CD4-positive, alpha-beta T cell treated with Interleukin-4 for 4 hours (primary cell): ENCODE measurements at places on chromosomes 1 and 21.

DNA sequence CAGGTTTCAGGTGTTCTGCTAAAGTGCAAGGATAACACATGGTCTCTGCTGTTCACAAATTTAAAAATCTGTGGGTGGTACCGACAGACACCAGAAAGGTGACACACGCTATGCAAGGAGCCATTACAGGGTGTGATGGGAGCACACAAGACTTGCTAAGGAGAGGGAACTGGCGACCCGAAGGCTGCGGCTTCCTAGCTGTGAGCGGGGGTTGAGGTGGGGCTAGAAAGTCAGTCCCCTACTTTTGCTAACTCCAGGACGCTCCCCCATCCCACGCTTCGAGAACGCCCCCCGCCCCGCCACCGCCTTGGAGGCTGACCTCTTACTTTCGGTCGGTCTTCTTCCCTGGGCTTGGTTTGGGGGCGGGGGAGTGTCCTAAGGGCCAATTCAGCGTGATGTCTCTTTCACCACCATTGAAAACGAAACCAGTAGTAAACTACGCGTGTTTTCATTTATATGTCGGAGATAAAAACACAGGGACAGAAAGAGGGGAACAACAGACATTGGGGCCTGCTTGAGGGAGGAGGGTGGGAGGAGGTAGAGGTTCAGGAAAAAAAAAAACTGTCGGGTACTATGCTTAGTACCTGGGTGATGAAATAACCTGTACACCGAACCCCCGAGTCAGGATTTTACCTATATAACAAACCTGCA lies 1.1 kb downstream of the CKS1B start:
- DNase-seq: no peak

DNA sequence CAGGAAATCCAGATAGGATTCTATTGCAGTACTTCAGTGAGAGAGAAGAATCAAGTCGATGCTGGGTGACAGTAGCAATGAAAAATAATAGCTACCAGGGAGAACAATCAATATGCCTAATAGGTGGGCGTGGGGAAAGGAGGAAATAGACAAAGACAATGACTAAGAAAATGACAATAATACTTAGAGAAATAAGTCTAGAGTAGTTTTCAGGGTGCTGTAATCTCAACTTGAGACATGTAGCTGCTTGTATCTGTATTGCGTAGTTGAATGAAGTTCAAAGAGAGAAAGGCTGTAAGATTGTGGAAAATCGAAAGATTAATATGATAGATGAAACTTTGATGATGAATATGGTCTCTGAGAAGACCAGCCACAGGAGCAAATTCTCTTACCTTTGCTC lies 2.6 kb downstream of the STXBP3 start:
- no peak for DNase-seq

DNA sequence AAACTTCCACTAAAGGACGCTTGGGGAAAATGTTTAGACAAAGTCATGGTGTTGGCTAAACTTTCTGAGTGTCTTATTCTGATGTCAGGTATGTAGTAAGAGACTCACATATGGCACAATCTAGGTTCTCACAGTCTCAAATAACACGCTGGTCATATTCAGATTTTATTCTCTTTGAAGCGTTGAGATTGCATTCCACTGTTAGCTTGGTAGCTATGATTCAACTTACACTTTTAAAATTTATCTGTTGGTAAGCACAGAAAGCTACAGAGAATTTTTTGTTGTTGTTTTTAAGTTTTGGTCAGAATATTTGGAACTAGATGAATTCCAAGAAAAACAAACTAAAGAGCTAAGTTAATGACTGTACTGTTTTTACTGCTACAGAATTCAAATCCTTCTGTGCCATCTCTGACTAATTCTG lies 126.7 kb downstream of the PRRX1 start:
- no peak for DNase-seq

DNA sequence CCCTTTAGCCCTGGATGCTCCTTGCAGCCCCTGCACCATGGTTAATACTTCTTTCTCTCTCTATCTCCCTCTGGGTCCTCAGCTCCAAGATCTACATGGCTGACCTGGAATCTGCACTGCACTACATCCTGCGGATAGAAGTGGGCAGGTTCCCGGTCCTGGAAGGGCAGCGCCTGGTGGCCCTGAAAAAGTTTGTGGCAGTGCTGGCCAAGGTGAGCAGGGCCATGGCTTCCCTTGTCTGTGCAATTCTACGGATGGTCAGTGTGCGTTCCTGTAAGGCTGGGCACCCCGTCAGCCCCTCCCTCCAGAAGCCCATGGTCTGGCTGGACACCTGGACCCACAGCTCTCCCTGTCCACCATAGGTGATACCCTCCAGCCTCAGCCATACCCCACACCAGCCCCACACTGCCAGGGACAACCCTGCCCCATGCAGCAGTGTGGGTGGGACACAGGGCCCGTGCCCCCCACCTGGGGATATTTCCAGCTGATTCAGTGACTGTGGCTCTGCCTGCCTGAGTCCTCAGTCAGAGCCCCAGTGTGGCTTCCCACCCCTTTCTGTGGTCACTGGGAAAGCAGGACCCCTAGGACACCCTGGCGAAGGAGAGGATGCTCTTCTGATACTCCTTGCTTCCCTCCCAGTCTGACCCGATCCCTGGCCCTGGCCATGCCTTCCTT lies 31.4 kb downstream of the QSOX1 start:
- no peak for DNase-seq

- DNase-seq: no peak
These were observed 11.9 kb downstream of the ITGA10 start for GRCh38 chr1:145897969-145898368.

- no peak for DNase-seq
These were observed 77.0 kb downstream of the RWDD3 start for GRCh38 chr1:95311014-95311413.

DNA sequence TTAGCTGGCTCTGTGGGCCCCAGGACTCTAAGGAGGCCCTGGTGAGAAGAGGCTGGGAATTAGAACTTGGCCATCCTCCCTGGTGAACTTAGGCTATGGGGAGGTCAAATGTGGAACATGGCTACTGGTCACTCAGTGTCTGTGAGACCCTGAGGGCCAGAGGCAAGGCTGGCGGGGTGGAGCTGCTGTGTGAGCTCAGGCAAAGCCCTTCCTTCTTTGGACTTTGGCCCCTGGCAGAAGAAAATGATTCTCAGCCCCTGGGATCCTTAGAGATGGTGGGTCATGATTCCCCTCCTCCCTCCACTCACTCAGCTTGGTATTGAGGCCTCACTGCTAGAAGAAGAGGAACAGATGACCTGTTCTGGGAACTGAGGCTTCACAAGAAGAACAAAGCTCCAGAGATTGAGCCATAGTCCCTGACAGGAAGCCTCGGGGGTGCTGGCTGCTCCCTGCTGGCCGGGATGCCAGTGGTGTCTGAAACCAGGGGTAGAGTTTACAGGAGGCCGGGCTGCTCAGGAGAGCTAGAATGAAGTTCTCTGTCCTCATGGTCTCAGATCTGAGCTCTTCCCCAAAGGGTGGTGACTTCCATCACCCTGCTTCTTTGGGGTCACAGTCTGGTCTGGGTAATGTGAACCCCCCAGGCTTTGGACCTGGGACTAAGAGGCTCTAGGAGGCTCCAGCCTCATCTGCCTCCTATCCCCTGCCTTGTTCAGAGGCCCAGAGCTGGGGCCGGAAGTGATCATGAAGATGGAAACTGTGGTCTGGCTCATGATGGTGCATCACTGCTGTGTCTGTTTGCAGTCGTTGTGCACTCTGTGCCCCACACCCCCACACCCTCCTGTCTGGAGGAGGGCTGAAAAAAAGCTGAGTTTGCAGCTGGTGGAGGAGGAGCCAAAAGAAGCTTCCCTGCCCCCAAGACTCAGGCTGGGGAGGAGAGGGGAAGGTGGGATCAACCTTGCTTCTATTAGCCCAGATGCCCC lies 905 bp downstream of the BTBD19 start:
- DNase-seq: peak; percentile 96

DNA sequence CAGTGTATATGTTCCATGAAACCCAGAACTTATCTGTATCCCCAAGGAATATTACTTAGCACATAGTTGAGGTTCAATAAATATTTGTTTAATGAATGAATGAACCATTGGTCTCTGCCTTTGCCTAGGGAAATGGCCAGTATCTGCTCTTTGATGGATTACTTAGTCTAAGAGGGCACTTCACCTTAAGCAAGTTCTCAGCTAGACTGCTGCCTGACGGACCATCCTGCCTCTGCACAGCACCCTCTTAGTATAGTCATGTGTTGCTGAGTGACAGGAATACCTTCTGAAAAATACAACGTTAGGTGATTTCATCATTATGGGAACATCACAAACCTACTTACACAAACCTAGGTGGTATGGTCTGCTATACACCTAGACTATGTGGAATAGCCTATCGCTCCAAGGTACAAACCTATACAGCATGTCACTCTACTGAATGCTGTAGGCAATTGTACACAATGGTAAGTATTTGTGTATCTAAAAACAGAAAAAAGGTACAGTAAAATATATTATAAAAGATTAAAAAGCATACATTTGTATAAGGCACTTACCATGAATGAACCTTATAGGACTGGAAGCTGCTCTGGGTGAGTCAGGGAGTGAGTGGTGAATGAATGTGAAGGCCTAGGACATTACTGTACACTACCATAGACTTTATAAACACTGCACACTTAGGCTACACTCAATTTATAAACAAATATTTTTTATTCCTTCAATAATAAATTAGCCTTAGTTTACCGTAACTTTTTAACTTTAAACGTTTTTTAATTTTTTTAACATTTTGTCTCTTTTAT lies 83.7 kb upstream of the LRRC8D start:
- no peak for DNase-seq

DNA sequence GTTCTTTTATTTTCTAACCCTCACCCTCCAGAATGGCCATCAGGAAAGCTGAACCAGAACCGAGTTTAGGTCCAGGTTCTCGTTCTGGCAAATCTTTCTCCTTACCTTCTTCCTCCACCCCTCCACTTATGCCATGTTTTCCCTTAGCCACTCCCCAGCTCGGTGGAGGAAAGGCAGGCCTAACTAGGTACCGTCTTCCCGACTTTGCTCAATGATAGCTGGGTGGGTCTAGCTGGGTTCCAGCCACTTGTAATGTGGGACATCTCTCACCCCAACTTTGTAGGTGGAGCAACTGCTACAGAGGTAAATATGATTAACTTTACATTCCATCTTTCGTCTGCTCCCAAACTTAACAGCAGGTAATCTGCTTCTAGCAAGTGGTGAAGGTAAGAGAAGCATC lies 646 bp downstream of the BNIPL start:
- no peak for DNase-seq

DNA sequence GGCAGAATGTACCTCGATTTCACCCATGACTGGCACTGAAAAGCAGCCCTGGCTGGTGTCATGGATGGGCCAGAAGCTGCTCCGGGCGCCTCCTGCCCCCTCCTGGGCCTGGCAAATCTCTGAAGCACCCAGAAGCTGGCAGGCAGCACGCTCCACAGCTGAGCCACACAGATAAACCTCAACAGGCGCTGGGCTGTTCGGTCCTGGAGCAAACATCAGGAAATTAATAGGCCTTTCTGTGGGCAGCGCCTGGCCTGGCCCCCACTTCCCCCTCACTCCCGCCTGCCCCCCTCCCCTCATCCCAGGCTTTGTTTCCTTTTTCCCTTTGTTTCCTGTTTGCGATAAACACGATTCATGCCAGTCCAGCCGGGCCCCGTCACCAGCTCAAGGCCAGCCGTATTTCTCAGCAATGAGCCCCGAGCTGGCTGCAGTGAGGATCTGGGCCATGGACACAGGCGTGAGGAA lies 20.1 kb upstream of the DISP3 start:
- DNase-seq: no peak

DNA sequence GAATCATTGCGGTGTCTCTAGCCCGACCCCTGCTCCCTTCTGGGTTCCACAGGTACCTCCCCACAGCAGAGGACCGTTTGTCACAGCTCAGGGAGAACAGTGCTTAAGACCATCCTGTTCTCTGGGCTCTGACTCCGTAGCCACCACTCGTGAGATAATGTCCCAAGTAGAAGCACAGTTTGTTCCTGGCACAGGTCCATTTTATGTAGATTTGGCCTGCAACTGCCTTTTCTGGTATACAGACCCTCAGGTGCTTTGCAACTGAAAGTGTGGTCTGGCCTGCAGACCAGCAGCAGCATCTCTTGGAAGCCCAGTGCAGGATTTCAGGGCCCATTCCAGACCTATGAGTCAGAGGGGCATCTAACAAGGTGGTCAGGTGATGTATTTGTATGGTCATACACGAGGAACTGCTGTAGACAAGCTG lies 28.4 kb upstream of the TMEM125 start:
- DNase-seq: no peak

DNA sequence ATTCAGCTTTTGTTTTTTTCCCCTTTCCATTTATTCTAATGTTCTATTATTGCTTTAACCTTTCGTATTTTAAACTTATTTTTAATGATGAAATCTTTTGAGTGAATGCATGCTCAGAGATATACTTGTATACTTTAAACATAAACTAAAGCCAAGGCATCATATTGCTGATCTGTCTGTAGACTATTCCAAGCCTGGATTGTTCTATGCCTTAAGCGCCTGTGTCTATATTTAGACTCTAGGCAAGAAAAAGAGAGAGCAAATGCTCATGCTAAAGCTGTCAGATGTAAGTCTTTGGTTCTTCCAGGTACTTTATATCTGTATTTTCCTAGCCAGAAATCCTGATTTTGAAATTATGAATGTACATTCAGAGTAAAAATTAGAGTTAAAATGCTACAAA lies 14.4 kb downstream of the SH3GLB1 start:
- no peak for DNase-seq

GRCh38 chr1:55716610-55717009 lies 501.4 kb upstream of the USP24 start:
- DNase-seq: no peak

GRCh38 chr1:6509919-6510291 lies 18.4 kb upstream of the PLEKHG5 start:
- no peak for DNase-seq

DNA sequence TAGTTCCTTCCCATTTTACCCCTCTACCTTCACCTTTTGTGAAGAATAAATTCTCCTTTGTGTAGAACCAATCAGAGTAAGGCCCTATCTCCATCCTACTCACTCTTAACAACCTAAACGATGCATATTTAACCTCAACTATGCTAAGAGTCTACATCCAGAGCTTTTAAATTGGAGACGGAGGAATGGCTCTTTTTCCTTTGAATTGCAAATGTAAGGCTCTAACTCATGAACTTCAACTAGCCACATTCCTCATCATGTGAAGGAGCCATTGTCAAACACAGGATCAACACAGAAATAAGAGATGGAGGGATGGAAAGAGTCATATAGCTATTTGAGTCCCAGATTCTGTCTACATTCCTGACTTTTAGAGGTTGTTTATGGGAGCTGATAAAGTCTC lies 18.2 kb downstream of the DEPDC1 start:
- no peak for DNase-seq
